NCI-H2081 (cell line): ENCODE measurements at places on chromosomes 3 and 15.

- DNase-seq, result peak; percentile 79
Measured at GRCh38 chr15:57527382-57528091, 64.2 kb upstream of the MYZAP start.

DNA sequence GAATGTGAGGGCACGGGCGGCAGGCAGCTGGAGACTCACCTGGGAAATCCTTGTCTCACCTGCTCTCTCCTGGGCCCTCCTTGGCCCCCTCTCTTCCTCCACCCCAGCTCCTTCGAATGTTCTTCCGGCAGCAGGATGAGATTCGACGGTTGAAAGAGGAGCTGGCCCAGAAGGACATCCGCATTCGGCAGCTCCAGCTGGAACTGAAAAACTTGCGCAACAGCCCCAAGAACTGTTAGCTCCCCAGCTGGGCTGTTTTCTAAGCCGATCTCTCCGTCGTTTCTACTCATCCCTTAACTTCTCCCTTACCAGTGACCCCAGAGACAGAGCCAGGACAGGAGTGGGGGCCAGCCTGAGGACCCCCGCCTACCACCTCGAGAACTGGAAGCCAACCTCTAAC, 95.0 kb downstream of the ANP32A start:
- DNase-seq, result no peak

DNA sequence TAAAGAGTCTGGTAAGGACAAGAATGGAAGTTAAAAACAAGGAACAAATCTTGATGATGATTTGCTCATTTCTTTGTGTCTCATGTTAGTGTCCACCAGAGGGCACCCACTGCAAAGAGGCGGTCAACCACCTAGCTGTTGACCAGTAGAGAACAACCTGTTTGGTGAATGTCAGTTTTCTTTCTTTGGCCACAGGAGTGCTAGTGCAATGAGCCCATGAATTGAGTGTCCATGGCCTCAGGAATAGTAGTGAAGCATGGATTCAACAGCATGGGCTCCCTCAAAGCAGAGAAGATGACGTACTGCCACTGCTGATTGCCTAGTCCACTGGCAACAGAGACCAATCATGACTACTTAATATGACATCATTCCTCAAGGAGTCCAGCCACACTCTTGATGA, 10.7 kb upstream of the CNTN6 start:
- no peak for DNase-seq

DNA sequence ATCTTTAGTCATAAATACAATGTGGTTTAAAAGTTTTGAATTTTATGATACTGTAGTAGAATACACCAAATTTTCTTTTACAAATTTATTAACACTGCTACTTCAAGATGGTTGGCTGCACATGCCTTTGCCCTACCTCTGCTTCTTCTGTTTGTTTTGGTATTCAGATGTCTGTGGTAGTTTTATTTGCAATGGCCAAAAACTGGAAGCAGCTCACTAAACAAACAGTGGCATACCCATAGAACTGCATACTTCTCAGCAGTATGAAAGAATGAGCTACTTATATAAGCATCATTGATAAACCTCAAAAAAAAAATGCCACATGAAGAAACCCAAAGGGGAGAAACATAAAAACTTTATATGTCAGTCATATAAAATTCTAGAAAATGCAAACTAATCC, 19.5 kb downstream of the ARIH2 start:
- no peak for DNase-seq

DNA sequence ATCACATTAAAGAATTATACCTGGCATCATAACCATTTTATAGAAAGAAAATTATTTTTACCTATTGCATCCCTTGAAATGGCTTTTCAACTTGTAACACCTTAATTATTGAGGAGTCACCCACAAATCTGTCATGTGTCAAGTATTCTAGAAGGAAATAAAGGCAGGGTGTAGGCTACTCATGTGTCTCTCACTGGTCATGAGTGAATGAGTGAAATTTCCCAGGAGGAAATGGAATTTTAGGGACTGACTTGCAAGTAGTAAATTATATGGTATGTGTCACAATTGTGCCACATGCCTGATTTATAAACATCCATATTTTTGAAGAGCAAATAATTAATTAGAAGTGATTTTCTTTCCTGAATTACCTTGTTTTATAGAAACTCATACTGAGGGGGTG, 310.5 kb upstream of the ADAMTS9 start:
- no peak for DNase-seq

GRCh38 chr15:94225616-94226015, 5.7 kb upstream of the MCTP2 start:
- DNase-seq, result no peak

- DNase-seq, result no peak
Measured at GRCh38 chr3:181921220-181921619, 209.5 kb downstream of the SOX2 start.

GRCh38 chr15:58703610-58704009, 45.9 kb downstream of the ADAM10 start:
- no peak for DNase-seq

GRCh38 chr3:189103208-189103607, 68.6 kb upstream of the TPRG1 start:
- DNase-seq, result no peak

- DNase-seq, result no peak
Measured at GRCh38 chr3:53748512-53749271, 97.5 kb downstream of the CHDH start.

DNA sequence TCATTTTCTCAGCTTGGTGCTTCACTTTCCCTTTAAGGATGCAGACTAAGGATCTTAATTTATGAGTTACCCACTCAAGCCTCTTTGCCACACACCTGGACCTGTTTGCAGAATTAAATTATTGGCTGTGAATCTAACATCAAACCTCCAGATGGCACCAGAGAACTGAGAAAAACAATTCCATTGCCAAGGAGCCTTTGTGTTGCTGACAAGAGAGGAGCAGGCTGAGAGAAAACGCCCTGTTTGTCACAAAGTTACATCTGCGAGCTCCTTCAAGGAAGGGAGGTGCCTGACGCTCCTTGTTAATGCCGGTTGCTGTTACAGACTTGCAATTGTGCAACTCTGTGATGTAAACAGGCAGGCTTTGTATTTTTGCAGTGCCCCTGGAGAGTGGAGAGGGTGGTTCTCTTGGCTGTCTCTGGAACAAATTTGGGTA, 36.3 kb upstream of the TMC3 start:
- peak; percentile 63 for DNase-seq

GRCh38 chr3:48301800-48302166, 31.7 kb downstream of the SPINK8 start:
- peak; percentile 28 for DNase-seq

DNA sequence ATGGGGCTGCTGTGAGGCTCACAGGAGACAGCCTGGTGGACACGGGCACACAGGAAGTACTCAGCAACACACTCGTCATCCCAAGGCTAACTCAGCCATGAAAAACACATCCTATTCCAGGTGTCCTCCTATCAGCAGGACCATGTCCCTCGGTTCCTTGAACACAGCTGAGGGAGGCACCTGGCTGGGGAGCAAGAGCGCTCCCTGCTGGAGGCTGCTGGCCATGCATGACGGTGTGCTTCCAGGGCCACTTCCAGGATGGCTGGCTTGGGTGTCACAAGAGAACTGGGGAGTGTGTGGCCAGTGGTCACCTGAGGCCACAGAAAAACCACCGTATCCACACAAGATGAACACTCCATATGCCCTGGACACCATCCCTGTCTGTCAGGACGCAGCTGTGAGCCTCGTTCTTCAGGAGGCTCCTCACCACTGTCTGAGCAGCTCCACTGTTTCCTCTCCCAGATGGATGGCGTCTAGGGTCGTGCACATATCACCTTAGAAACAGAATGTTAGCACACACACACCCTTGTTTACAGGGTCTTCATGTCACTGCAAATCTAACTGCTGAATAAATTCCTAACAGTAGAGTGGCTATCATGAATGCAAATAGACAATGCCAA, 31.0 kb downstream of the POC1A start:
- DNase-seq, result peak; percentile 62

DNA sequence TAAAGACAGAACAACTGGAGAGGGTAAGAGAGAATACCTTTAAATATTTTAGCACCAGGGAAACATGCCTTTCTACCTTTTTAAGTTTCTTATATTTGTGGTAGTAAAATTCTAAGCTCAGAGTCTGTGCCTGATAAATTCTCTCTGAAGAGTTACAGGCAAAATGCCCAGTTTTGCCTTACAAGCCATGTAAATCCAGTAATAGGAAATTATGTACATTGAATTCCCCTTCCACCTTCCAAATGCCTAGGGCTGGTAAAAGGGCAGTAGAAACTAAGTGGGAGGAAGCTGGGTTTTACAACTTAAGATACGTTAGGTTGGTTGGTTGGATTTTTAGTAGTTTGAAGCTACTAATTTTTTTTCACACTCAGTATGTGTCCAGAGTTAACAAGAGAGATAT, 43.1 kb upstream of the TP63 start:
- DNase-seq, result no peak

DNA sequence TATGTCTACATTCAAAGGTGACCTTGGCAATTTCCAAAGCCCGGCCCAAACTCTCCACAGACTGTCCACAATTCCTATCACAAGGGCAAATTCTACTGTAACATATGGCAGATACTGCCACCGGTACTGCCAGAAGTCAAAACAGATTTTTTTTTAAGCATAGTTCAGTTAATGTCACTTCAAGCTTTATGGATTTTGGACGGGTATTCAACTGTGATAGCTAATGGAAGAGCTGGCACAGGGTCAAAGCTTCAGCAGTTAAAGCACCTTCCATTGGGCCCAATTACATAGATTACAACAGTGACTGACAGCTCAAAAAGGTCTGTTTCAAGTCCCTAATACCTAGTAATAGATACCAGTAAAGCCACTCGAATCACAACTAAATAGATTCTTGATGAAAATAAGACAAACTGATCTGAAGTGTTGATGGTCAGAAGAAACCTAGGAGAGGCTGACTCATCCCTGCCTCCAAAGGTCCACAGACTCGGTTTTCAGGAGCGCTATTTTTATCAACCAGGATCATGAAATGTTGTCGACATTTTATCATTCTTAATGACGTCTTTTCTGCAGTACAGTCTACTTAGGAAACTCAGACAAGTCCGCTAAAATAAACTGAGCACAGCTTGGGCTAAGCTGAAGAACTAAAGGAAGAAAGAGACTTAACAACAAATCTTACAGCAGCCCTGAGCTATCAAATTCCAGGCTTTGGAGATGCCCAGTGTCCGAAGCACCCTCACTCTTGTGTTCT, 38.7 kb downstream of the ANXA2 start:
- peak; percentile 85 for DNase-seq

- DNase-seq, result no peak
Measured at GRCh38 chr3:125213946-125214542, 1.5 kb upstream of the SLC12A8 start.

DNA sequence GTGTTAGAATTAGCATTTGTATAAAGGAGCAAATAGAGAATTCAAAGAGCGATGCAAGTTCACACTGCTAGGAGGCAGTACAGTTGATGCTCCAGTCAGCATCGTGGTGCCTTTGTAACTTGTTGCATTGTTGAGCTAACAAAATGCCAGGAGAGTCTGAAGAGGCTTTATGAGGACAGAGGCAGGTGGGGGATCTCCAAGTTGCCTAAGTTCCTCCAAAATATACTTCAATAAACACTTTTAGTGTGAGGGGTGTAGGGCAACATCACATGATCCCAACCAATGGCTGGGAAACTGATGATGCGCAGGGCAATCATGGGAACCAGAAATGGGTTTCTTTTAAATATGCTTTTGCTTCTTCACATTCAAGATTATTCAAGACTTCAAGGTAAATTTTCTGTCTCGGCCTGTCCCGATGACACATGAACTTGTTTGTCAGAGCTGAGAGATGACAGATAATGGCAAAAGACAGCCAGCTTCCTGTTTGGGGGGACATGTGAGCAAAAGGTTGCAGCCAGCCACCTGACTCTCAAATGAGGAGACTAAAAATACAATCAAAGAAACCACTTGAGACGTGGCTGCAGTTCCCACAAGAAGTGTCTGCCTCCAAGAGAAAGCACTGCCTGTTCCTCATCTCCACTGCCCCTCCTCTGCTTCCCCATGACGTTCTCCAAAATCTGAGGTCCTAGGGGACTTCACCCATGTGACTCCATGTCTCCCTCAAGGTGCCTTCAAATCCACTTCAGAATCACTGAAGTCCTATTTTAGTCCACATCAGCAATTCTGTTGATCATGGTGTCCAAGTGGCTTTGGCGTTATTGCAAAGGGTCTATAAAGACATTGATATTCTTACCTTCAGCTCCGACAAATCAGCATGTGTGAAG, 39.3 kb downstream of the KLHL6 start:
- no peak for DNase-seq

DNA sequence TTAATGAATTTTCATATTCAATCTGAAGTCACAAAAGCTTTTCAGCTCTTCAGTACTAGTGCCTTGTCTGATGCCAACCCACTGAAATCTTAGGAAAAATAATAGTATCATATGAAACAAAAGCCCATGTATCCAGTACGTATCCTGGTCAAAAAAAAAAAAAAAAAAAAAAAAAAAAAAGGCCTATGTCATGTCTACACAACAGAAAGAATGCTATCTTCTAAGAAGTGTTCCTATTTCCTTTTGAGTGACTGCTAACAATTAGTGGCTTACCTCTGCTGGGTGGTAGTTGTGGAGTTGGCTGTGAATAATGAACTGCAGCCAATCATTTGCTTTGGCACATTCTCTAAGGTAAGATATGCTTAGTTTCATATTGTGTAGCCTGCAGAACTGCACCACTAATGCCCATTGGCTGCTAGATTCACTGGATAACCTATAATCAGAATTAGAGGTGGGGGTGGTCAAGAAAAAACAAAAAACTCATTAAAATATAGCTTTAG, 59.6 kb downstream of the EIF3J start:
- DNase-seq, result no peak

GRCh38 chr3:139473155-139473771, 3.1 kb downstream of the RBP2 start:
- no peak for DNase-seq

DNA sequence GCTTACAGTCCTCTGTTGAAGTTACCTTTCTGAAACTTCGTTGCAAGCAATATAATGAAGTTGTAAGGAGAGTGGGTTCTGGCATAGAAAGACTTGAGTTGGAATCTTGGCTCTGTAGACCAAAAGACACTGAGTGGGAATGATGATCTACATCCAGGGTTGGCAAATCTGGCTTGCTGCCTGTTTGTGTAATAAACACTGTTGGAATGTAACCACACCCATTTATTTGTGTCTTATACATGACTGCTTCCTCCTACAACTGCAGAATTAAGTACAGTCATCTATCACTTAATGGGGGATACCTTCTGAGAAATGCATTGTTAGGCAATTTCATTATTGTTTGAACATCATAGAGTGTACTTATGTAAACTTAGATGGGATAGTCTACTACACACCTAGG, 178.4 kb upstream of the SUCLG2 start:
- no peak for DNase-seq

GRCh38 chr15:55916666-55917409, 76.6 kb downstream of the NEDD4 start:
- DNase-seq, result no peak
